ENCODE measurements at places on chromosomes 1 and 21.

DNA sequence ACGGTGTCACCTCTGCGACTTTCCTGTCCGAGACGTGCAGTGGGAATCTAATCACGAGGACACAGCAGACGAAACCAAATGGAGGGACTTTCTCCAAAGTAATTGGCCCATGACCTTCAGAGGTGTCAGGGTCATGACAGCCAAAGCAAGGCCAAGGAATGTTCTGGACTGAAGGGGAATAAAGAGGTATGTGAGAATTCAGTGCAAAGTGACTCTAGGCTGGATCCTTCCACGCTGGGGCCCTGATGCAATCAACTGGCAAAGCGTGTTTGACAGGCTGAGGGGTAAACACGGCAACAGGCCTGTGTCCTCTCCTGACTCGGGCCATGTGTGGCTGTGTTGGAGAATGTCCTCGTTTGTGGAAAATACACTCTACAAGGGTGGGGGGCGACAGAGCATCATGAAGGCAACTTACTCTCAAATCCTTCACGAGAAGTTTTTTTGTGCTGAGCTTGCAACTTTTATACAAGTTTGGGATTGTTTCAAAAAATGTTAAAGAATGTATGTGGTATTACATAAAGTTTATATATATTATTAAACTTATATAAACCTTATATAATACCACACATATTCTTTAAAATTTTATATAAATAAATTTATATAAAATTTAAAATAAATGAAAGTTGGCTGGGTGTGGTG lies 1.7 kb downstream of the CFAP74 start:
- DNase-seq: no peak

GRCh38 chr1:17434016-17434415 lies 5.5 kb downstream of the RCC2 start:
- DNase-seq: no peak

DNA sequence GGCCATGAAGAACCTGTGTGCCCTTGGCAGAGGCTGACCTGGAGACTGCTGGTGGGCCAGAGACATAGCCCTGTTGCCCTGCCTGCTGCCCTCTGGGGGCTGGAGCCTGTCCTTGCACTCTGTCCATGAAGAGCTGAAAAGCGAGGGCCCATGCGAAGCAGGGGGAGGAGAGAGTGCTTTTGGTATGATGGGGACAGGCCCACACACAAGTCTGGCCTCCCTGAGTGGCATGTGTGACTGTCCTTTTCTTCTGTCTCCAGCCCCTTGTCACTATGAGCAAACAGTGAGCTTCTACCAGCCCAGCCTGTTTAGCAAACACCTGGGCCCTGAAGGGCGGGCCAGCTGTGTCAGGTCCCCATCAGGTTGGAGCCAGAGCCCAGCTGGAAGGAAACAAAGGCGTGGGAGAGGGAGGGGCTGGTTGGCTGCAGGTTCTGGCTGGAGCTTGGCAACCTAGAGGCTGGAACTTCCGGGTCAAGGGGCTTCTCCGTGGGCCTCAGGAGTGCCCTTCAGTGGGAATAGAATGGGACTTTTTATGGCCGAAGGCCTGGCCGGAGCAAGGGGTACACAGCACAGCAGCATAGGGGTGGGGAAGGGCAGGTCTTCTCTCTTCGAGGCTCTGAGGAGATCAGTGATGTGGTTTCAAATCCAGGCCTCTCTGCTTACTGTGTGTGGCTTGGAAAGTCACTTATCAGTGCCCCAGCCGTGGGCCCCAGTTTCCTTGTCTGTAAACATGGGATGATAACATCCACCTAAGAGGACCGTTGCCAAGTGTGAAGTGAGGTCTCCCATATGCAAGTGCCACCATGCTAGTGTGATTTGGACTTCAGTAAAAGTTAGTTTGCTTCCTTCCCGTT lies 14.3 kb downstream of the QSOX1 start:
- DNase-seq: no peak

DNA sequence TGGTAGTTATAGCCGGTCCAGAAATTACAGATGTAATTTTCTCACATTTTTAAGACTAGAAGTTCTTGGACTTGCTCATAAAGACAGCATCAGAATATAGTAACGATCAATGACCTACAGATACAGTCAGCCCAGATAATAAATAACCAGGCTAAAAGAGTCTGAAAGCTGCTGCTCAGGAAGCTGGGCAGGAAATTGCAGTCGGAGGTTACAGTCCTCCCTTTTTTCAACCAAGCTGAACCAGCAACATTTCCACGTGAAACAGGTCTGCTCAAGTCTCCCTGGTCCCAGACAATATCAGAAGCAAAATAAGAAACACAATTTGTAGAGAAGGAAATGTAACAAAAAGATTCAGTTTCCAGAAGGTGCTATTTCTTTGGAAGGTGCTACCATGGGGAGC lies 457.4 kb downstream of the SIPA1L2 start:
- DNase-seq: no peak

DNA sequence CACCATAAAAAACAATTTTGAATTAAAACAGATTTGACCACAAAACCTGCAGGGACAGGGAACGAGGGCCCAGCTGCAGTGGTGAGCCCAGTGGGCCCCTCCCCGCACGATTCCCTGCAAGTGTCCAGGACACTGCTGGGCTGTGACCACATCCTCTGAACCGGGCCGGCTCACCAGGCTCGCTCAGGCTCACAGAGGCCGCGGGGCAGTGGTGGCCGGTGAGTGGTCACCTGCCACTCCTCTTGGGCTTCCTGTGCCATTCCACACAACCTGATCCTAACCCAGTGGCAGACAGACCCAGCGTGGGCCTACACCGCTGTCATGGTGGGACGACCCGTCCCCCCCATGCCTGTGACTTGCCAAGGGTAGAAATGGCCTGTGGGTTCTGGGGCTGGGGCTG lies 36.5 kb upstream of the RIPK4 start:
- DNase-seq: no peak

DNA sequence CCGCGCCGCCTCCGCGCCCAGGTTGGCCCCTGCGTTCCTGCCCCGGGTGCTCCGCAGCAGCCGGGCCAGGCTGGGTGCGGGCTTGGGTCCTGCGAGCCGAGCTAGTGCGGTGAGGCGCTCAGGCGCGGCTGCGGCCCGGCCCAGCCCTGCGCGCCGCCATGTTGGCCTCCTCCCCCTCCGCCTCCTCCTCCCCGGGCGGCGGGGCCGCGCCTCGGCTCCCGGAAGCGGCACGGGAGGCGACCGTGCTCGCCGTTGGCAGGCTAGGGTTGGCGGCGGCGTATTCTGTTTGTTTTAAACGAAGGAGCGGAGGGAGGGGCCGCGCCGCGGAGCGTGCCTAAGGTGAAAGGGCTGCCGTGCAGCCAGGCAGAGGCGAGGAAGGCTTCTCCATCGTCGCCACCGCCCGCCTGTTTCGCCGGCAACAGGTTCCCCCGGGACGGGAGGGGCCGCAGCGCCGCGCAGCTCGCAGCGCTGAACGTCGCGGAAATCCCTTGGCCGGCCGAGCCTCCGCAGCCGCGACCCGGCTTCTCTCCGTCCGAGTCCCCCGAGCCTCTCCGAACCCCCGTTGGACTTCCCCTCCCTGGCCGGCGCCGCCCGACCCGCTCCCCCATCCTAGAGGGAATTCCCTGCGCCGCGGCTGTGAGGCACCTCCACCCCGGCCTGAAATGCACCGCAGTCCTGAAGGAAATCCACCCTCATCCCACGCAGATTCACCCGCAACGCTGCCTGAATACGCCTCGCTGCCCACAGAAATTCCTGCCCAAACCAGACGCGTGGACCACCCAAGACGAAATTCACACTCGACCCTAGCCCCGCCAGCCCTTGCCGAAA lies at the start of gene USP24:
Gene USP24 (minus strand): TSS at position 171 of the 828 bp plus-strand sequence. CDS start 251 bp downstream, outside the sequence.
- no peak for DNase-seq

- DNase-seq: no peak
Observed at GRCh38 chr1:243837907-243838535, 12.0 kb downstream of the AKT3 start.

- DNase-seq: no peak
Observed at GRCh38 chr21:28608646-28609045, 384.0 kb downstream of the LTN1 start.

- DNase-seq: no peak
Observed at GRCh38 chr1:66372522-66373101, 161.3 kb upstream of the SGIP1 start.

DNA sequence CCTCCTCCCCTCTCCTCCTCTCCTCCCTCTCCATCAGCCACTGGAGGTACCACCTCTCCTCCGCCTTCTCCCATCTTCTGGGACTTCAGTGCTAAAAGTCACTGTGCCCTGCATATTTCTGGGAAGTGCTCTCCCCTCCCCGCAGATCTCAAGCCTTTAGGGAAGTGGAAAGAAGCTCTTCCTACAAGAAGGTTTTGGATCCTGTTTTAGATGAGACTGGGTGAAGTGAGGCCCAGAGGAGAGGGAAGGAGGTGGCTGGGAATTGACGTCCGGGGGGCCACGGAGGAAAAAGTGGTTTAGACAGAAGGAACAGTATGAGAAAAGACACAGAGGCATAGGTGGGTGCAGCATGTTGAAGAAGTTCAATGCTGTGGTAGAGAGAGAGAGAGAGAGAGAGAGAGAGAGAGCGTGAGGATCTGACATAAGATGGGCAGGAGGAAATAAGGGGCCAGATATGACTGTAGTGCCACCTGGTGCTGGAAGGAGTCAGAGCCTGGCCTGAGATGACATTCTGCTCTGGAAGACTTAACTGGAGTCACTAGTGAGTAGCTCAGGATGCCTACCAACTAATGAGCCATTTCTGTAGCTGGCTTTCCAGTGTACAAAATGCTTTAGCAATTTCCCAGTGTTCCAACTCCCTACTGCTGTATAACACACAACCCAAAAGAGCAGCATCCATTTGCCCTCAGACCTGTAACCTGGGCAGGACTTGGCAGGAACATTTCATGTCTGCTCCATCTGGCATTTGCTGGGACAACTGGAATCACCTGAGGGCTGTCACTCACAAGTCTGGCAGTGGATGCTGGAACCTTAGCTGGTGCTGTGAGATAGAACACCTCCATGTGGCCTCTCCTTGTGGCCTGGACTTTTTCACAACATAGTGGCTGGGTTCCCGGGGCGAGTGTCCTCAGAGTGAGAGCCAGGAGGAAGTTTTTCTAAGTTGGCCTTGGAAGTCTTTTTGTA lies 16.6 kb upstream of the ZSCAN20 start:
- peak; percentile 49 for DNase-seq

GRCh38 chr1:10380594-10381275 lies 18.1 kb upstream of the PGD start:
- no peak for DNase-seq

DNA sequence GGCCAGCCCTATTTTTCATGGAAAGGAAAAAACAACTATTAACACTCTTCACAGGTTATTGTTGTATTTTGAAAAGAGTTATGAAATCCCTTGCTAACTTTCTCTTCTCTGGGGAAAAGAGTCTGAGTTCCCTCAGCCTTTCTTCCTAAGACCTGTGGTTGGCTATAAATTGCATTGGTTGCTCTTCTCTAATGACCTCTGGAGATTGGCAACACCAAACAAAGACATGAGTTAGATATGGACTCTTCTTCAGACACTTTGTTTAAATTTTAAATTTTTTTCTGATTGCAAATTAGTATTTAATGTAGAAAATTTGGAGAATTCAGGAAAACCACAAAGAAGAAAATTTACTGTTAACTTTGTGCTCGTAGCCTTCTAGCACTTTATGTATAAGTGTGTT lies 275.7 kb downstream of the PBX1 start:
- no peak for DNase-seq

GRCh38 chr1:16478091-16478490 lies 36.0 kb downstream of the RNU1-1 start:
- no peak for DNase-seq

DNA sequence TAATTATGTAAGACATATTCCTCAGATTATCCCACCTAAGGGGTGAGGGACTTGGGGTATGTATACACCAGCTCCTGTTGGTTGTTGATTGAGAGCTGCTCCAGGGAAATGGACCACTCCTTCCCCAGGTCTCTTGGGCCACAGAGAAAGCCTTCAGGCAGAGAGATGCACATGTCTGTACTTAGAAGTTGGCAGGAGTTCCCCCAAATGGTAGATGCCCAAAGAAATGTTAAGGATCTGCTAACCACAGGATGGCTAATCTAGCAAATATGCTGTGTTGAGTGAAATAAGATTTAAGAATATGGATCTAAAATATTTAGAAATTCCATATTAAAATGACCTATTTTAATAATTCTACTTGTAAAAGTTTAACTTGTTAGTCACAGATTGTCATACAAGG lies 100.8 kb upstream of the DNAH14 start:
- DNase-seq: no peak

DNA sequence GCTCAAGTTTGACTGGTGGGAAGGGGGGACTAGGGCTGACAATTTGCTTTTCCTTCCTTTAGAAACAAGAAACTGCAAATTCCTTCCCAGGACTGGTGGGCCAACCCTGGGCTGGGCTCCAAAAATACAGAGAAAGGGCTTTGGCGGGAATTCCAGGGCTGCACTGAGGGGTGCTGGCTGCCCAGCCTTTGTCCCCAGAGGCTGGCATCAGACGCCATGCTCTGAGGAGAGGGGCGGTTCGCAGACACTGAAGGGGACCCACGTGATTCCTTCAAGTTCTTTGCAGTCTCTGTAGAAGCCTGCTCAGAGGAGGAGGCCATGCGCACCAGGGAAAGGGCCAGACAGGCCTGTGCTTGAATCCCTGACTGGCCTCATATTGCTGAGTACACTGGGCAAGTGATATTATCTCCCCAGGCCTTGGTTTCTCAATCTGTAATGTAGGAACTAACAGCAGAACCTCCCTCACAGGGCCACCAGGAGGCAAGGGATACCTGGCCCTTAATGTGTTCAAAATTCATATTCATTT lies 119.5 kb downstream of the EPHB2 start:
- DNase-seq: no peak

DNA sequence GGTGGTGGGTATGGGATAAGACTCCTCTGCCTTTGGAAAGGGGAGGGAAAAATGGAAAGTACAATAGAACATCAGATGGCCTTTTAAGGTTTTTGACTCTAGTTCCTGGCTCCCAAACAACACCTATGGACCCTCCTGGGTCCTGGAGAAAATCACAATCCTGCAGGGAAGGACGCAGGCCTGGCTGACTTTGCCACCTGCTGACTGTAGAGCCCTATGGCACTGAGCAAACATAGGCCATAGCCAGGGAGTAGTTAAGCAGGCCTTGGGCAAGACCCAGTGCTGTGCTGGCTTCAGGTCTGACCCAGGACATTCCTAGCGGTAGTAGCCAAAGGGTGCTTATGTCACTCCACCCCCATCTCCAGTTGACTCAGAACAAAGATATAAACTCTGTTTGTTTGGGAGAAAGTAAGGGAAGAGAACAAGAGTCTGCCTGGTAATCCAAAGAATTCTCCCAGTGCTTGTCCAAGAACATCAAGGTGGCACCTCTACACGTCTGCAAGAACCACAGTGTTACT lies 149.0 kb downstream of the SLC44A5 start:
- DNase-seq: no peak

GRCh38 chr1:119191325-119191724 lies 50.9 kb upstream of the WARS2 start:
- DNase-seq: no peak

- DNase-seq: no peak
Observed at GRCh38 chr1:152654110-152654509, 9.1 kb upstream of the LCE2D start.
